Placental epithelial cell (primary cell): ENCODE measurements at places on chromosomes 1 and 21. TPM values are rescaled to one million over a fixed set of nuclear protein-coding genes. Genes with fewer than 3 reads are reported as not detected.

FMOD gene
- under 0.01 TPM in 1 of 2 replicates, not detected in the other for total RNA-seq

RGS1 gene
- total RNA-seq = not detected in 2 replicates

AGMAT gene
- 0.33 TPM in 1 of 2 replicates, not detected in the other for total RNA-seq

OR2L13 gene
- not detected in 2 replicates for total RNA-seq

KIF26B gene
- total RNA-seq = 1.4 and 23.6 TPM in 2 replicates

SPSB1 gene
- total RNA-seq = 73.4 and 98.4 TPM in 2 replicates

CDCA8 gene
- 2.7 and 7.9 TPM in 2 replicates for total RNA-seq

KRTAP19-3 gene
- total RNA-seq = not detected in 2 replicates

S1PR1 gene
- total RNA-seq = 0.39 and 1.1 TPM in 2 replicates

VSIG8 gene
- 0.22 and 0.39 TPM in 2 replicates for total RNA-seq

RNU1-1 gene
- total RNA-seq = under 0.01 TPM in 2 replicates

SPRR2D gene
- not detected in 2 replicates for total RNA-seq

EDARADD gene
- 2.7 and 18.7 TPM in 2 replicates for total RNA-seq

KIF17 gene
- total RNA-seq = 0.33 and 0.39 TPM in 2 replicates

B3GALT2 gene
- total RNA-seq = under 0.01 and 0.33 TPM in 2 replicates

UQCRH gene
- total RNA-seq = 239 and 344 TPM in 2 replicates

CYP4Z1 gene
- total RNA-seq = not detected in 2 replicates

CFAP298 gene
- 13.7 and 16.2 TPM in 2 replicates for total RNA-seq

MIXL1 gene
- not detected in 2 replicates for total RNA-seq
